ENCODE measurements at places on chromosomes 16 and 17.

DNA sequence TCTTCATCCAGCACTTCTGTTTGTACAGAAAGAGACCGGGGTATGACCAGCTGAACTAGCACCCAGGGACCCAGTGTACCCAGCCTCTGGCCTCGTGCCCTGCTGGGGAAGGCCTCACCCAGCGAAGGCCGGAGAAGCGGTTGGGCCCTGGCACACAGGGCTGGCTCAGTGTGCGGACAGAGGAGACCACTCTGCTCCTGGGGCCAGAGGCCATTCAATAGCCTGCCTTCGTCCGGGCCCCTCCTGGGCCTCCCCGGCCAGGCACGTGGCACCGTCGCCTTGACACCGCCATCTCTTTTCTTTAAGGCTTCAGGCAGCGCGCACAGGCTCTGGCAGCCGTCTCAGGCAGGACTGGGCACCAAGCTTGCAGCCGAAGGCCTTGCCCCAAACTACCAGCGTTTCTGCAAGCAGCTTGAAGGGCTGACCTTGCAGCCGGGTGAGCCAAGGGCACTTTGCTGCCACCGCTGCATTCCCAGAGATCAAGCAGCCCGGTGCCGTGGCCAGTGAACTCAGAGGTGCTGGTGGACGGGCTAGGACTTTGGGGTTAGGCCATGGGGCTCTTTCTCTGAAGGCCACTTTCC, 8.0 kb downstream of the TAX1BP3 start:
- no peak for DNase-seq

GRCh38 chr16:12542818-12543699, 260.6 kb downstream of the CPPED1 start:
- no peak for DNase-seq

- no peak for DNase-seq
These were observed 360.3 kb upstream of the KIF2B start for GRCh38 chr17:53462393-53462811.

DNA sequence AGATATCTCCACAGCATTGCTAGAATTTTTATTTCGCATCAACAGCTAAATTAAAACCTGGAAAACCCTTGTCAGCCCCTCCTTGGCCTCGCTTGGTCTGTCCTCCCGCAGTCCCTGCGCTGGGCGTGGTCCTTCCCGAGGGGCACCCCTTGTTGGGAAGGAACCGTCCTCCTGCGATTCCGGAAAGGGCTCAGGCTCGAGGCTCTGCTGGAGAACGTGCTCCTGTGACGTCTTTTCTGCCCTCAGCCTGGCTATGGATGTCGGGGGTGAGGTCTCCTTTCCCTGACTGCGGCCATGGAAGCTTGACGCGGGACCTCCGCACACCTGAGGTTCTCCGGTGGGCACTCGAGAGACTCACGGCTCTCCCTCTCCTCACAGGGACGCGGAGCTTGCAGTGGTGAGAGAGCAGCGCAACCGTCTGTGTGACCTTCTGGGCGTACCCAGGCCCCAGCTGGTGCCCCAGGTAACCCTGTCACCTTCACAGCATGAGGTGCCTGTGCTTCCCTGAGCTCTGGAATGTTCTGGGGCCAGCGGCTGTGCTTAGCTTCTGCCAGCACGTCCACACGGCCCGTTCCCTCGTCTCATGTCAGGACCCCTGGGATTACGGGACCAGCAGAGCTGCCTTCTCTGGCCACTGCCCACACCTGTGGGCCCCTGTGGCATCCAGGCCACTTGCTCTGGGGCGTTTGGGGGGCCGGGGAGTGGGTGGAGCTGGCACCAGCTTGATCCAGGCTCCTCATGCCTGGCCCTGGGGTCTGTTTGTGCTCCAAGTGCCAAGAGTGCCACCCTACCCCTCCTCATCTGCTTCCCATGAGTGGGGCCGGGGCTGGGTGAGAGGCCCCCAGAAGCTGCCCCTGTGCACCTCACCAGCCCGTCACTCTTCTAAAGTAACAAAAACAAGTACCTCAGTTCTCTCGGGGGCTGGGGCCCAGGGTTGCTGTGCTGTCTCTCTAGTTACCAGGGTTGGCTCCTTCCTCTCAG, 101.5 kb upstream of the ZNF750 start:
- DNase-seq: no peak

- peak; percentile 8 for DNase-seq
These were observed 6.2 kb upstream of the ABCA8 start for GRCh38 chr17:68961214-68961882.

GRCh38 chr16:3187798-3188674, at the start of gene OR1F1:
Gene OR1F1, plus strand, starts transcription at chr16:3188204.
- peak; percentile 59 for DNase-seq

- no peak for DNase-seq
These were observed 44.3 kb downstream of the RGS9 start for GRCh38 chr17:65181237-65182061.

GRCh38 chr17:74815550-74816370, 39.6 kb upstream of the NAT9 start:
- DNase-seq: no peak

DNA sequence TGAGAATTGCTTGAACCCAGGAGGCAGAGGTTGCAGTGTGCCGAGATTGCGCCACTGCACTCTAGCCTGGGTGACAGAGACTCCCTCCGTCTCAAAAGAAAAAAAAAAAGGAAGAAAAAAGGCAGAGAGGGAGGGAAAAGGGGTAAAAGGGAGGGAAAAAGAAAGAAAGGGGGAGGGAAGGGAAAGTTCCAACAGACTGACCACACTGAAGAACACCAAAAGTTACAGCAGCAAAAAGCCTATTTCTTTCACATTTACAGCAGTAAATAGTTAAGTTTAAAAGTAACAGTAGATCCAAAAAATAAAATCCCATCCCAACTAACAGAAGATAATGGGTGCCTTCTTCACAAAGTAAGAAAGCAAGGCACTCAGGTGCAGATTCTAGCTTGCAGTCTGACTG, 36.9 kb upstream of the C17orf78 start:
- DNase-seq: no peak

DNA sequence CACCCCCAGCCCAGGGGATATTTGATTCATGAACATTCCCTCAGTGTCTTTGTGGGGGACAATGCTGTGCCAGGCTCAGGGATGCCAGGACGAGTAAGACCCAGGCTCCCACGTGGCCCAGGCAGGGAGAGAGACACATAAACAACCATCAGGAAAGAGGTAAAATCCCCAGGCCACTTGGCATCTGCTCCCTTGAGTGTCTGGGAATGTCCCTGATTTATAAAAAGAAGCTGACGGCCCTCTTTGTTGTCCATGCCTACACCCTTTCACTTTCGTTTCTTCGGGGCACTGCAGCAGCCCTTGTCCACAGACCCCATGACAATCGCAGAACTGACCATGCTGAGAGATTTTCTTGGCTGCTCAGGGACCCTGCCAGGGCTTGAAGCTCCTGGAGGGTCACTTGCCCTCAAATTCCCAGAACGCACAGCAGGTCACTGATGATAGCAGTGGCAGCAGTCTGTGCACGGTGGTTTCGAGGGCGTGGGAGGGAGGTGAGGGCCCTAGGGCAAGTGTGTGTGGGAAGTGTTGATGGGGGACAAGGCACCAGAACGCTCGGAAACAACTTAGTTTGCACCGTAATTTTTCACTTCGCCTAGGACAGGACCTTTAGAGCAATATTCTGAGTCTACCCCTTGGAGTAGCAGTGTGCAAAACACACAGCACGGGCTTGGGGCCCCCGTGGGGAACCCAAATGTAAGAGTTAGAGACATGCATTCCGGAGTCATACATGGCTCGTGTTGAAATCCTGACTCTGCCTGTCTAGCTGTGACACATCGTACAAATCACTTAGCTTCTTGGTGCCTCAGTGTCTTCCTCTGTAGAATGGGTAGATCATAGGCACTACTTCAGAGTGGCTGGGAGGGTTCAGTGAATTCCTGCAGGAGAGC, 4.7 kb downstream of the NOD2 start:
- no peak for DNase-seq

- no peak for DNase-seq
These were observed 277.2 kb upstream of the RBFOX1 start for GRCh38 chr16:7055443-7055842.
